ENCODE measurements at places on chromosomes 6 and 20.
A peak's percentile ranks its signal among the peaks of the same experiment; 100 is the strongest.

DNA sequence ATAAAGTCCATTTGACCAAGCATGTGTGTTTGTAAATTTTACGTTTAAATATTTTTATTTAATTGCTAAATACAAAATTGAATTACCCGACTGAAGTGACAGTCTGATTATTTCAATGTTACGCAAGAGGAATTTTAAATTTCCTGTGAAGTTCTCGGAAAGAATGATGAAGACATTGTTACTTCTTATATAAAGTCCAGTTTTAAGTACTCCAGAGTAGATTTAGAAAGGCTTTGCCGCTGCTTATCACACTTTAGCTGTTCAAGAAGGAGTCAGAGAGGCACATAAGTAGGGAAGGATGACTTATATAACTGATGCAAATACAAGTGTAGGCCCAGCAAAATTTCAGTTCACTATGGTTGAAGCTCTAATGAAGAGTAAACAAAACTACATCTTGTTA is 265.1 kb upstream of the CITED2 start:
- no peak for DNase-seq

DNA sequence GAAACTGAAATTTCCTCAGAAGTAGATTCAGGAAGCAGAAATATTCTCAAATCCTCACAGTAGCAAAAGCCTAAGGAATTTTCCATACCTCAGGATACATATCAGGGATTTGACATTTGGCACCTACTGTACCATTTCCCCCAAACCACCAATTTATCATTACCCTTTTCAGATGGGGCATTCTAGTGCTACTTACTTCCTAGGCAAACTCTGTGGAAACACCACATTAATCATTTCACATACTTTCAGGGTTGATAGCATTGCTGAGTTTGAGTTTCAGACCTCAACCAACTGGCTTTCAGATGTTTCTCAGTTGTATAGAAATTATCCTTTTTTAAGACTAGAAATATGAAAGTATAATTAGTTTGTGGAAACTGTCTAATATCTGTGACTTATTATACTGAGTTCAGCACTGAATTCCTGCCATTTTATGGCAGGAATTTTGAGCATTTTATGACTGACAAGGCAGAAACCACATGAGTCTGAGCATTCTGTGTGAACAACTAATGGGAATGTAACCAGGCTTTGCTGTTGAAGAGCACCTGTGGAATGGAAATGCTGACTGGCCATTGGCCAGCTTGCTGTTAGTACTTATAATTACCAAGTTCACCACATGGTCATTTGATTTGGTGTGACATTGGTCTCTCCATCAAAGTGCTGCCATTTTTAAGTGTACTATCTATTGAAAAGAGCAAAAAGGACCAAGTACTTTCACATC is 35.1 kb upstream of the IRAK1BP1 start:
- no peak for DNase-seq

DNA sequence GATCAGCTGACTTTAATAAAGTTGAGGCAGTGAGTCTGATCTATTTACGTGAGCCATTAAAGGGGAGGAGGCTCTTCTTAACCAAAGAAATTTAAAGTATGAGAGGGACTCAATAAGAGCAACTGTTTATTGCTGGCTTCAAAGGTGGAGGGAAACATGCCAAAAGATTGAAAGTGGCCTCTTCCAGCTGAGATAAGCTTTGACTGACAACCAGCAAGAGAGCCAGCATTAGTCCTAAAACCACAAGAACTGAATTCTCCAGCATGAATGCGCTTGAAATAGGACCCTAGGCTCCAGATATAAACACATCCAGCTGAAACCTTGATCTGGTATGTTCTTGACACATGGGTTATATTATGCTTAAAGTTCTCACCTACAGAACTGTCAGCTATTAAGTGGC is 123.1 kb upstream of the GJE1 start:
- DNase-seq: no peak

DNA sequence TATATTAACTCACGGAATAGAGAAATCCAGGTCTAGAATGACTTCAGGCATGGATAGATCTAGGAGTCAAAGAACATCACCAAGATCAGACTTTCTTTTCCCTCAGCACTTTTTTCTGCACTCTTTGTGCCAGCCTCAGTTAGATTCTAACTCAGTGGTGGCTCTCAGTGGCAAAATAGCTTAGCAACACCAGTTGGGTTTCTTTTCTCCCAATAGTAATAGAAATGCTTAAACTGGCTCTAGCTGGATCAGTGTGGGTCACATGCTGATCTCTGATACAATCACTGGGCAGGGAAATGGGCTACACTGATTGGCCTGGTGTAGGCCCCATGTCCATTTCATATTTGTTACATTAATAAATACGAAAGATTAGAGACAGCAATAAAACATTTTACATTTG is 44.2 kb upstream of the ARFGEF2 start:
- no peak for DNase-seq

GRCh38 chr20:33979094-33979493 is 14.6 kb upstream of the RALY start:
- DNase-seq: no peak

GRCh38 chr6:111581957-111582356 is 23.7 kb downstream of the TRAF3IP2 start:
- DNase-seq: no peak

GRCh38 chr6:77652739-77653138 is at the start of gene MEI4:
Gene MEI4 (plus strand): TSS chr6:77653039. CDS start chr6:77690672, 37,633 bp downstream.
- DNase-seq: no peak

- no peak for DNase-seq
Observed at GRCh38 chr6:3315841-3316240, 57.1 kb downstream of the PSMG4 start.

DNA sequence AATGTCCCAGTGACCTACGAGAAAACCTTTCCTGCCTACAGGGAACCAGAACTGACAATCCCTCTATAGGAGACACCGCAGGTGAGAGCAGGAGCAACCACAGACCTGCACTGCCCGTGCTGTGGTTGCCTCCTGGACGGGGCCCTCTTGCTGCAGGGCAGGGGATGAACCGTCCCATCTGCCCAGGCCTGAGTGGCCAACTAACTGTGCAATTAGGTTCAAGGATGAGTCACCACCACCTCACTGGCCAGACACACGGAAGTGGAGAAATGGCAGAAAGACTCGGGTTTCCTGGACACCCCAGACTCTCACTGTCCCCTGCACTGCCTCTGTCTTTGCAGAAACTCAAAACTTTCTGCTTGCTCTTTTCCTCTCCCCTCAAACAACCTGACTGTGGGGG is 13.8 kb upstream of the HLA-G start:
- DNase-seq: no peak

GRCh38 chr6:169070506-169071176 is 183.0 kb downstream of the THBS2 start:
- no peak for DNase-seq

DNA sequence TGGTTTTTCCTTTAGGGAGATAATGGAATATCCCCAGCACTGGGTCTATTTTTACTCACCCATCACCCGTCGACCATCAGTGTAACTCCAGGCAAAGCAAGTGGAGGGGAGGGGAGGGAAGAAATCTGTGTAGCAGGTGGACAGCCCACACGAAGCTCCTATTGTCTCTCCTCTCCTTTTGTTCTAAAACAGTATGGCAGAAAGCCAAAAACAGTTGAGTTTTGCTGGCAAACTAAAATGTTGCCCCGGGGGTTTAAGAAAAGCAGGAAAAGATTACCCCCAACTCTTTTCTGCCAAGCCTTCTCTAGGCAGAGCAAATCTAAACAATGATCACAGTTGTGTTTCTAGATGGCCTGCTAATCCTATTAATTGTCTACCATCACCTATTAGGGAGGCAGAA is 89.7 kb downstream of the PREP start:
- no peak for DNase-seq

DNA sequence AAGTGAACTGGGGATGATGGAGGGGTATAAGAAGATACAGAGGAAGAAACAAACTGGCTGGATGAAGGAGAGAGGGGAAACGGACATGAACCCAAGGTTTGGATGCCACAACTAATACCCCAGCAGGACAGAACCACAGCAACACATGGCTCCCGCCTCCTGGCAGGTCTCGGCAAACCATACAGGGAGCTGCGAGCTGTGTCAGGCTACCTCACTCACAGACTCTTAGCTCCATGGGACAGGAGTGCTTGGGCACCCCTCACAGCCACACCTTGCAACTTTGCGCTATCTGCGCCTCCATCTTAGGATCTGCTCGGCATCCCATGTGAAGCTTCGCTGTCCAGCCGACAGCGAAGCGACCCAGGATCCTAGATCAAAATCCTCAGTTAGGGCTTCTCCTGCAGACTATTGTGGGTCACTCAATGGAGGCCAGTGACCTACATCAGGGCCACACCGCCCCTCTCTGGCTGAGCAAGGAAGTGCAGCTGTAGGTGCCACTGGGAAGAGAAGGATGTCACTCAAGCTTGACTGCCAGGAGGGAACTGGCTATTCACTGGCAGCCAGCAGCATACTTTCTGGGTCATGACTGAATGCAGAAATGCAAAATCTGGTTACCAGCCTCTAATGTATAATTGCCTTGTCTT is 174.4 kb upstream of the RIN2 start:
- DNase-seq: peak; percentile 74

DNA sequence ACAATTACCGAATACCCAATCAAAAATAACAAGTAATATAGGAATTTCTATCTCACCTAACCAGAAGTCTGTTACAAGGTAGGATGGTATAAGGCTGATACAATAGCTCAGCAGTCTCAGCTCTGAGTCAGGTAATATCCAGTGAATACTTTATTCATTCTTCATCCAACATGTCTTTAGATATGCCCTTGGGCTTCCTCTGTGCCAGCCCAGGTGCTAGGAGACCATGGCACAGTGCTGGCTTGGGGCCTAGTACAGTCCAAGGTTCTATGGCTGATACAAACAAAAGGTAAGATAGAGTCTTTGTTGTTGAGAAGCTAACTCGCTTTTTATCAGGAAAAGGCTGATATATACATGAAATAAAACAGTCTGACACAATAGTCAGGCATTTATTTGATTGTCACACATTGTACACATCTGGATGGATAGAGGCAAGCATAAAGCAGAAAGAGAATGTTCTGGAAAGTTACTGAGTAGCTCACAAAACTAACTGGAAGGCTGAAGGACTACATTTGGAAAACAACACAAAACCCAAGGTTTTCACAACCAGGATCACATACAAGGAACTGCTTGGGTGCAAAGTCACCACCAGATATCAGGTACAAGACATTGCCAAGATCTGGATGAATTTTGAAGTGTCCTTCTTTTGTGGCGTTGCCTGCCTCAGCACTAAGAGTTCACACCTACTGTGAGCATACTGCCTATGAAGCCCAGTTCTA is 110.4 kb upstream of the SCAF8 start:
- no peak for DNase-seq

DNA sequence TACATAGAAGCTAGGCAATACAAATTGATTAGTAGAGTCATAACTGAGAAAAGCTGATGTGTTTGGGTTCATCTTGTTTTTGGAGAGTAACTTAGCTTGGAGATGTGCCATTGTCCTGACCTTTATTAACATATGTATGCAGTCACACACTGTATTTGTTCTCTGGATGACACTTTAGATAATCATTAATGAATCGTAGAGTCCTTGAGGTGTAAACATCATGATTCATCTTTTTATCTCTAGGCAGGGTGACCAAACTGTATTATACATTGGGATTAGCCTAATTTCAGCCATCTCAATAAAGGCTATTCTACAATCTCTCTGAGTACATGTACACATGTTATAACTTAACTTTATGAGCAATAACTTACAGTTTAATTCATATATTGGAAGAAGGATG is 3.6 kb upstream of the MTCL3 start:
- DNase-seq: no peak

DNA sequence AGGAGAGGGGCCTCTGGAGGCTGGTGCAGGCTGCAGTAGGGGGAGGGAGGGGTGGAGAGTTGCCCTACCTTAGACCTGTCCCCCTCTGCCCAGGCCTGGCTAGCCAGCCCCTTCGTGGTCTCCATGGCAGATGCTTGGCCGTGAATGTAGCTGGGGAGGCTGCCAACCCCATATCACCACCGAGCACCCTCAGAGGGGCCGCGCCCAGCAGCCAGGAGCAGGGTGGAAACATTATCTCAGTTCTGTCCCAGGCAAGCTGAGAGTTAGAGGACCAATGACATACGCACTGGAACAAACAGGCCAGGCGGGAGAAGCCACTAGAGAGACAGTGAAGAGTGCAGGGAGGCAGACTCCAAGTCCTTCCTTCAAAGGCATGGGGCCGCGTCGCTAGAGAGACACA is 66.5 kb downstream of the LRFN2 start:
- DNase-seq: no peak

- DNase-seq: no peak
Observed at GRCh38 chr6:19578481-19578880, 258.7 kb upstream of the ID4 start.

DNA sequence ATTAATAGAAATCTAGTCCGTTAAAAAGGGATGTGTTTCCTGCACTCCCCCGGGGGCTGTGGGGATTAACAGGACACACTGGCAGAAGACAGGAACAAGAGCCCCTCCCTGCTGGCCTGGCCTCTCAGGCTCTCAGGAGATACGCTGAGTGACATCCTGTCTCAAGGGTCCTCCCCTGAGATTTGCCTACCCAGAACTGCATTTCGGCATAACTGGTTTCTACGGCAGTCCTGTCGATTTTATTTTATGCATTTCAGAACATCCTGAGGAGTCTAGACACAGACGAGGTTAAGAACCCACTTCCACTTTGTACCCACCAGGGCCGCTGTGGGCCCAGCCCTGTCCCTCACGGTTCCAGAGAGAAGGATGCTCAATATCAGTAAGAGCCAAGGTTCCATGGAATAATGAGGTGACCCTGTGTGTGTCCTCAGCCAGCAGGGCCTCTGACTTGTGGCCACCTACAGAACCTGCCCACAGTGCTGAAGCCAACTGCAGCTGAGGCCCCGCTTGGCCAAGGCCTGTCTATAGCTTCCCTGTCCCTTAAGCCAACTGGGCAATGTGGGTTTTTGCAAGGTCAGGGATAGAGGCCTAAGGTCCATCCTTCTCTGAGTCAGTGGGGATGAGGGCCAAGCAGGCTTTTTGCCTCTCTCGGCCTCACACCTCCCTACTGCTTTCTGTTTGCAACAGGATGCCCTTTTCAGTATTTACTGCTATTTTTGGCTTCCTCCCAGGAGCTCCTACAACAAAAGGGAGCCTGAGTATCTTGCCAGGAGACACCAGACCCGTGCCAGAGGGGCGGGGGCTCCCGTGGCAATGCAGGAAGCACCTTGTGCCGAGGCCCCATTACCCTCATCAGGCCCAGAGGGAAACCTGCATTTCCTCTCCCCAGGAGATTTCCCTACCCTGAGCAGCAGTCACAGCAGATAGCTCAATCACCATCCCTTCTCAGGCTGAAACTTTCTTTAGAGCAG is 14.7 kb downstream of the UQCC2 start:
- DNase-seq: peak; percentile 49

- no peak for DNase-seq
Observed at GRCh38 chr6:30821862-30822784, 62.2 kb upstream of the DDR1 start.

DNA sequence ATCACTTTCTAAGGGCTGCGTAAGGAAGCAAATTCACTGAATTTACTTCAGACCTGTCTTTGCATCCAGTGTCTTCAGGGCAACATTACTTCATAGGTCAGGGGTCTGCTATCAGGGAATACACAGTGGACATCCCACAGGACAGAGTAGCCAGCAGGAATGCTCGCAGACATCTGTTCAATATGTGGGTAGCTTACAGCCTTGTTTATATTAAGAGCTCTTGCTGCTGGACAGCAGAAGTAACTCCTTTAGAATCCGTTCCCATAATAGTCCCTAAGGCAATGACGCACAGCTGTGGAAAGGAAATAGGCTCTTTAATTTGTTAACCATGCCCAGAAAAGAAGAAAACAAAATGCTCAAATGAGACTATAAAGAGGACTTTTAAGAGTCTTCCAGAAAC is 198.7 kb downstream of the MOXD1 start:
- no peak for DNase-seq

Measured in activated CD8-positive, alpha-beta T cell treated with anti-CD3 and anti-CD28 coated beads for 36 hours (primary cell).